ENCODE measurements at places on chromosomes 4 and X. TPM values are rescaled to one million over a fixed set of nuclear protein-coding genes. Genes with fewer than 3 reads are reported as not detected.
A peak's percentile ranks its signal among the peaks of the same experiment; 100 is the strongest.

Gene SMIM31
- total RNA-seq, result not detected

Gene KCNE5
- total RNA-seq, result 0.52 TPM

Gene BEND4
- 0.47 TPM for total RNA-seq

Gene NAAA
- total RNA-seq, result 31.8 TPM

Gene EMD
- total RNA-seq, result 85.5 TPM

Gene SSX4
- not detected for total RNA-seq

Gene CT47B1
- not detected for total RNA-seq

DNA sequence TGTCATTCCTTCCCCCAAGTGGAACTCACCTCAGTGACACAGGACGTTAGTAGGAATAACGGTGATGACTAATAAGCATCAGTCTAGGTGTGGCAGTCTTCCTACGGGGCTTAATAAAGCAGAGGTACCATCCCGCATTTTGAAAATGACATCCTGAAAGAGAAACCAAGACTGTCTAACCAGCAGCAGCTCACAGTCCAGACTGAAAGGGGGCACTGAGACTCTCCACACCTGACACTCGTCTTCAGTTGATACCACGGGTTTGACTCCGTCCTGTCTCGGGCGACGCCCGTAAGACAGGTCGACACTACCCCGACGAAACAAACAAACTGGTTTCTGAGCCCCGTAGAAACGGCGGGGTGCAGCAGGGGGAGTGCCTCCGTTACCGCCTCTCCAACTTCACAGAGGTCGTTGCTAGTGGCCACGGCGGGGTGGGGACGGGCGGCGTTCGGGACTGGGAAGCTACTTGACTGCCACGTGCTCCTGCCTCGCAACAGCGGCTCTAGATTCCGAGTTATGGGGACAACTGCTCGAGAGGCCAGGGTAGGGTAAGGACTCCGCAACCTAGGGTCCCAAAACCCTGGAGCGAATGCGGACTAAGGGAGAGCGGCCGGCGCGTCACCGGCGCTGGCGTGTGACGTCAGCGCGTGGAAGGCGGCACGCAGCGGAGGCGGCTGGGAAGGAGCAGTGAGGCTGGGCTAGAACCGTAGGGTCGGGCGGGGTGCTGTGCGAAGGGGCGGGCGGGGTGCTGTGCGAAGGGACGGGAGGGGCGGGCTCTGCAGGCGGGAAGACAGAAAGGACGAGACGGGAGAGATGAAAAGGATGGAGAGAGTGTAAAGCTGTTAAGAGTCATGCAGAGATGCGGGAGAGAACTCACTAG, at the start of gene NEK1:
TSS of gene NEK1 (minus strand) at position 593 of the 880 bp plus-strand sequence. CDS start 9,953 bp downstream, outside the sequence.
- H3K27me3 ChIP-seq, result no peaks in the 10 kb centered on the region
- no peaks in the 10 kb centered on the region for H3K36me3 ChIP-seq
- peak within 1 kb of the TSS; percentile 98 for H3K4me3 ChIP-seq
- peak within 1 kb of the TSS; percentile 99 for H3K27ac ChIP-seq
- peaks cover 47% of the 10 kb centered on the region for H3K4me1 ChIP-seq
- DNase-seq, result peak; percentile 82

DNA sequence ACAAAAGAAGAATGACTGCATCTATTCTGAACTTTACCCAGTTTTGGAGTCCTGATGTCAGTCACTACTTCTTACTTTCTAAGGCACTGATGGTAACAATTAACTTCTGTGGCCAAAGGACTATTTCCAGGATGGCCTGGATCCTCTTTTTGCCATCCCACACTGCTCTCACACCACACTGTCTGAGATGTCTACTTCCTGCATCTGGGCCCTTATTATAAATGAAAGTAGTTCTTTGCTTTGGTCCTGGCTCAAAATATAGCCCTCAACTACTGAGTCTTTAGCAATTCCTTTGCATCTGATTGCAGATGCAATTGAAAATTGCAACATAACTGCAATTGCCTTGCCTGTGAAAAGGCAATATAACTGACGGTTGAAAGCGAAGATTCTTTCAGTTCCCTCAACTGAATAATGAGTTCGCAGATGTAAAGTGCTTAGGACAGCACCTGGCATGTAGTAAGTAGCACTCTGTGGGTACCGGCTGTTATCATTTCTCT, 44.2 kb downstream of the COQ2 start:
- H3K27ac ChIP-seq, result no peak overlapping the region
- no peak overlapping the region for H3K4me3 ChIP-seq
- H3K4me1 ChIP-seq, result peaks cover 53% of the 10 kb centered on the region
- no peak for DNase-seq
- H3K36me3 ChIP-seq, result peaks cover 33% of the 10 kb centered on the region

- no peaks in the 10 kb centered on the region for H3K27me3 ChIP-seq
- H3K4me3 ChIP-seq, result no peak overlapping the region
- H3K27ac ChIP-seq, result no peak overlapping the region
- H3K4me1 ChIP-seq, result no peaks in the 10 kb centered on the region
- H3K36me3 ChIP-seq, result no peaks in the 10 kb centered on the region
Observed at GRCh38 chr4:137961051-137961438, 281.1 kb downstream of the SLC7A11 start.

DNA sequence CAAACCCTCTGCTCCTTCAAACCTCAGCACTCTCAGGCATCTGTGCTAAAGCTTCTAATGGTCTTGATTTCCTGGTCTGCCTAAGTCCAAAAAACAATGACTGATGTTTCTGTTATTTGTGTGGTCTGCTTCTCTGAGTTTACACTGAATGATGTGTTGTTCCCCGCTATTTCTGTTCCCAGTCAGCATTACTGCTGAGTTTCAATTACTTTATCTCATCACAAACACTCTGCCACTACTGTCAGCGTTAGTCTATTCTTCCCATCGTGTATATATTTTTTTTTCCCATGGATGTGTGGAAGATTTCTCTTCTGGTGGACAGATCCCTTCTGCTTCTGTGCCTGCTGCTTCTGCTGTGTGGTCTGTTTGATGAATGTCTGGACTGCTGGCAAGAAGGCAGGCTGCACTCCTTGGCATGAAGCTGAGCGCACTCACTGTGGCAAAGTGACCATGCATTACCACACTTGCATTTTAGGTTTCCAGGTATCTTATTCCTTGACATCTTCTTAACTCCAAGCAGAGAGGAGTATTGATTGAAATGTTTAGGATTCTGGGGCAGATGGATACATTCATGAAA, 106.9 kb upstream of the PAQR3 start:
- DNase-seq, result no peak
- no peak overlapping the region for H3K4me3 ChIP-seq
- no peak overlapping the region for H3K27ac ChIP-seq
- H3K27me3 ChIP-seq, result peaks cover 2% of the 10 kb centered on the region
- no peaks in the 10 kb centered on the region for H3K4me1 ChIP-seq

GRCh38 chrX:2549876-2550275, 49.1 kb upstream of the DHRSX start:
- H3K27me3 ChIP-seq, result no peaks in the 10 kb centered on the region
- H3K4me3 ChIP-seq, result no peak overlapping the region
- no peak overlapping the region for H3K27ac ChIP-seq
- H3K4me1 ChIP-seq, result no peaks in the 10 kb centered on the region
- DNase-seq, result no peak
- H3K36me3 ChIP-seq, result no peaks in the 10 kb centered on the region

- no peaks in the 10 kb centered on the region for H3K36me3 ChIP-seq
- DNase-seq, result no peak
- H3K27ac ChIP-seq, result no peak overlapping the region
Observed at GRCh38 chr4:185726931-185727330, 85.1 kb downstream of the SORBS2 start.

DNA sequence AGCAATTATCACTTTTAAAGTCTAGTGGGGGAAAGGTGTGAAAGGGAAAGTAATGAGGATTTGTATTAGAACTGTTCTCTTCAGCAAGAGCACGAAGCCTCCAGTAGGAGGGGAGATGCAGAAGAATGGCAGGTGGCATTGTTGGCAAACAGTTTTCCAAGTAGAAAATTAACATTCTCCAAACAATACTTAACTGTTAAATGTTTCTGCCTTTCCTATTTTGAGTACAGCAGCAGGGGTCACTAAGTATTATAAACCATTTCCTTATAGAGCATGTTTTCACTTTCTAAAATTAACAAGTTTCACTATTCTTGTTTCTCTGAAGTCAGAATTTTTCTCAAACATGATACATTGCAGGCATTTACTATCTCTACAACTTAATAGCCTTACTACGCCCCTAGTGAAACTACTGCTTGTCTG, 58.7 kb downstream of the LEF1 start:
- H3K4me3 ChIP-seq, result peak overlapping the region; percentile 37
- peaks cover 95% of the 10 kb centered on the region for H3K4me1 ChIP-seq
- peak overlapping the region; percentile 67 for H3K27ac ChIP-seq
- no peaks in the 10 kb centered on the region for H3K27me3 ChIP-seq

- no peak overlapping the region for H3K4me3 ChIP-seq
- H3K4me1 ChIP-seq, result no peaks in the 10 kb centered on the region
- H3K27ac ChIP-seq, result peak overlapping the region; percentile 4
- no peaks in the 10 kb centered on the region for H3K27me3 ChIP-seq
- DNase-seq, result no peak
Observed at GRCh38 chr4:77930876-77931275, 68.2 kb downstream of the MRPL1 start.

All from activated T-helper 1 cell treated with anti-CD3 and anti-CD28 coated beads, Interleukin-12 subunit alpha, Interleukin-12 subunit beta, Interleukin-2, Interleukin-4 antibody, amounts not matched to agents 30 ng/mL and 10 ng/mL and 1 ng/mL, durations not matched to agents 14 hours and 24 hours and 36 hours (primary cell).